ENCODE measurements at places on chromosomes 12 and 14.
A peak's percentile ranks its signal among the peaks of the same experiment; 100 is the strongest.

- no peak for DNase-seq
Measured at GRCh38 chr12:83573671-83574070, 887.0 kb downstream of the TMTC2 start.

DNA sequence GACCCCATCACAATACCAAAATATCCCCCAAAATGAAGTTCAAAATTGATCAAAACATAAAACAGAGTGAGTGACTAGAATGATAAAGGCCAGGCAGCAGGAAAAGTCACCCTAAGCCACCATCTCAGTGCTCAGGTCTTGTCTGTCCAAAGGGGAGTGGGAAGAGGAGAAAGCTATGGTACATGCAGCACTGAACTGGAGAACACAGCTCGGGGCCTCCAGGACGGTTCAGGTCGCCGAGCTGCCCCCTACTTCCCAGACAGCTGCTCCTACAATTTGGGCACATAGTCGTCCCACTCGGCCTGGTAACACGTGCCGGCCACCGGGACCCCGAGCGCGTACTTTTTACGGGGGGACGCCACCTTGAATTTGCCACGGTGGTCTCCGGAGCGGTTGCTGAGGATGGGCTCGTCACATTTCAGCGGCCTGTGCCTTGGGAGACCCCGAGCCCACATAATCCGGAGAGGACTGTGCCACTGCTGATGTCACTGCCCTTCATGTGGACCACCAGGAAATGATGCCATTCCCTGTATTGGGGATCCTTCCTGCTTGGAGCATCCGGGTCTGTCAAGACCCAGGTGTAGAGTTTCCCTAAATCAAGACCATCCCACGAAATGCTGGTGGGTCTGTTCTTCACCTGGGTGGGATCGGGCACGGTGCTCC lies 31.6 kb downstream of the AK7 start:
- no peak for DNase-seq

DNA sequence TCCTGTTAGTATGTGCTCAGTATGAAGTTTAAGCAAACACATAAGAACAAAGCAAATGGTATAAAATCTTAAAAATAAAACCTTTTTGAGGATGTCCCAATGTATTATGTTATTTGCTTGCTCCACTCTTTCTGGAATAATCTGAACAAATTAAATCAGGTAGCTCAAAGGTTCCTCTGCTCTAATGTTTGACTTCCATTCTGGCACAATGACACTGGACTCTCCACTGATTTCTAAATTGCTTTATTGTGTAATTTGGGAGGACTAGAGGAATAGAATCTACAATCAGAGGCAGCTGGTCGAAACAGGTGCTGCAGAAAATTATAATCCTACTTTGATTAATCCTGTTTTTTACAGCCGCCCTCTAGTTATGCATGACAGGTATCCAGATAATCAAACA lies 523.7 kb upstream of the FOXG1 start:
- DNase-seq, result no peak

GRCh38 chr12:98727196-98727595 lies 82.1 kb downstream of the APAF1 start:
- DNase-seq, result no peak

DNA sequence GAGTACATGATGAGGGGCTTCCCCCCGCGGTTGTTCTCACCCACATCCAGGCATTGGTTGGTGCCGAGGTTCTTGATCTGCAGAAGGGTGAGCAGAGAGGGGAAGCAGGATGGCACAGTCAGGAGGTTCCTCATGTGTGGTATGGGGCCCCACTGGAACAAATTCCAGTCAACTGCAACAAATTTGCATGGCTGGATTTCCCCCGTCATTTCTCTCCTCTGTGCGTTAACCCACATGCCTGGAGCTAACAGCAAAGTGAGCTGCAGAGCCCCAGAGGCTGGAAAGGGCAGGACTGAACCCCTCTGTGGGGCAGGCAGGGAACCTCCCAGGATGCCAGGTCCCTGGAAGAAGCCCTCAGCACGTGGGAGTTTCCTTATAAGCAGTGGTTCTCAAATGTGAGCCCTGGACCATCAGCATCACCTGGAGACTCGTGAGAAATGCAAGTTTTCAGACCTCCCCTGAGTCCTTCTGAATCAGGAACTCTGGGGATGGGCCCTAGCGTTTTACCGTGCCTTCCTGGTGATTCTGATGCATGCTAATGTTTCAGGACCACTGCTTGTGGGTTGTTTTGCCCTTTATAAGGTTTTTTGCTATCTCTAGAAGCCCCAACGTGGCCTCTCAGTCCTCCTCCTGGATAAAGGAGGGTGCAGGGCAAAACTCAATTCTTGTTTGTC lies 11.0 kb upstream of the CELA1 start:
- DNase-seq, result no peak

GRCh38 chr12:94982456-94982855 lies 21.0 kb downstream of the NDUFA12 start:
- DNase-seq, result no peak

- DNase-seq, result no peak
Measured at GRCh38 chr14:73739174-73739898, 25.2 kb upstream of the PNMA1 start.

- peak; percentile 71 for DNase-seq
Measured at GRCh38 chr14:44712024-44712815, 205.1 kb upstream of the FSCB start.

- DNase-seq, result no peak
Measured at GRCh38 chr12:16323010-16323409, 24.4 kb upstream of the MGST1 start.

DNA sequence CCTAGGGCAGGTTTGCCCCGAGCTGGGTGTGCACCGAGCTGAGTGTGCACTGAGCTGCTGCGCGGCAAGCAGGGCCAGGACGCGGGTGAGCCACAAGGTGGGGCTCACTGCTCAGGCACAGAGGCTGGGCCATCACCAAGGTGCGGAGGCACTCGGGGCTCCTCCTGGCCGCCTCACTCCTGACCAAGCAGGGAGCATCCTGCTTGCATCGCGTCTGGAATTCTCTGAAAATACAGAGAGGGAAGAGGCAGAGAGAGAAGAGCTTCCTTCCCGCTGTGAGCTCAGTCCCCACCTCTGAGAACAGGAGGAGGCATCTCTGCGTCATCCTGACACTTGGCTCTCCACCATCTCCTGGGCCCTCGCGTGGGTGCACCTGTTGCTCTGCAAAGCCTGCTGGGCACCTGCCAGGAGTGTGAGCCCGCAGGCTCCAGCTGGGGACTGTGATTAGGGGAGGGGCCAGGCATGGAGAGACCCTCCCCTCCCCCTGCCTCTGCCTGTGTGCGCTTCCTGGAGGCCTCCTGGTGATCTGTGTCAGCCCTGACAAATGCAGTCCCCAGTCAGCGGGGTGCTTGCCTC lies 116.3 kb downstream of the GLT1D1 start:
- DNase-seq, result peak; percentile 95

- DNase-seq, result no peak
Measured at GRCh38 chr14:97866195-97866594, 1069.0 kb downstream of the VRK1 start.

DNA sequence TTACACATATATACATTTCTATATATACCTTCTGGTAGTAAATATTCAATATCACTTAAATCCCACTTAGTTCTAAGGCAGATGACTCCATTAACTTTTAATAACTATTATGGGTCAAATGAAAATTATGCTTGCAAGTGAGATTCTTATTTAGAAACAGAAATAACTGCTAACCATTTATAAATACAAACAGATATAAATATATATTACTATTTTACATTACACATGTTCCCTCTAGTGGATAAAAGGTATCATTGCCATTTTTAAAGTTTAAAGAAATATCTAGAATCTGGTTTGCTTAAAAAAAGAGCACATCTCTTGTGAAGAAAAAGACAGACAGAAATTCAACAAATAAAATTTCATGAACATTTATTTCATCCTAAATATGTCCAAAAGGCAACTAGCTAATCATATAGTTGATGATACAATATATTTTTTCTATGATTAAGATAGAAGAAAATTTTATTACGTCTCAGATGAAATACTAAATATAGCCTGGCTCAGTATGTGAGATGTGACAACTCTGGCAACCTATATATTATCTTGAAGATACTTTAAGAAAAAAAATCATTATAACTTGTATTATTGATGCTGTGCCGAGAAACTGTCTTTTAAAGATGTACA lies 11.7 kb upstream of the RAD51AP1 start:
- no peak for DNase-seq

DNA sequence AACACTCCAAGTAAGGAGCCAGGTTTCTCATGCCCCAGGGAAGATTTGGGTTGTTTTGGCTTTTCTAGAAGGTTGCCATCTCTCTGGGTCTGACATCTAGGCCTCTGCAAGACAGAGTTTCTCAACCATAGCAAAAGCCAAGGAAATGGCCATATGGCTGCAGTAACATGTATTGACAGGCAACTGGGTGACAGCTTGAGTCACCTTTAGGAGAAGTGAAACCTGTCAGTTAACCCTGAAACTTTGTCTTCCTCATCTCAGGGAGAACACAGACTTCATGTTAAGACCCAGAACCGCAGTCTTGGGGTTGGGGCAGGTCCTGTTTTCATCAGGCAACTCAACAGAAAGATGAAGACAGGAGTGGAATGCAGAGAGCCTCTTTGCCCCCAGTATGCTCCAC lies 46.0 kb upstream of the PLBD1 start:
- DNase-seq, result no peak

DNA sequence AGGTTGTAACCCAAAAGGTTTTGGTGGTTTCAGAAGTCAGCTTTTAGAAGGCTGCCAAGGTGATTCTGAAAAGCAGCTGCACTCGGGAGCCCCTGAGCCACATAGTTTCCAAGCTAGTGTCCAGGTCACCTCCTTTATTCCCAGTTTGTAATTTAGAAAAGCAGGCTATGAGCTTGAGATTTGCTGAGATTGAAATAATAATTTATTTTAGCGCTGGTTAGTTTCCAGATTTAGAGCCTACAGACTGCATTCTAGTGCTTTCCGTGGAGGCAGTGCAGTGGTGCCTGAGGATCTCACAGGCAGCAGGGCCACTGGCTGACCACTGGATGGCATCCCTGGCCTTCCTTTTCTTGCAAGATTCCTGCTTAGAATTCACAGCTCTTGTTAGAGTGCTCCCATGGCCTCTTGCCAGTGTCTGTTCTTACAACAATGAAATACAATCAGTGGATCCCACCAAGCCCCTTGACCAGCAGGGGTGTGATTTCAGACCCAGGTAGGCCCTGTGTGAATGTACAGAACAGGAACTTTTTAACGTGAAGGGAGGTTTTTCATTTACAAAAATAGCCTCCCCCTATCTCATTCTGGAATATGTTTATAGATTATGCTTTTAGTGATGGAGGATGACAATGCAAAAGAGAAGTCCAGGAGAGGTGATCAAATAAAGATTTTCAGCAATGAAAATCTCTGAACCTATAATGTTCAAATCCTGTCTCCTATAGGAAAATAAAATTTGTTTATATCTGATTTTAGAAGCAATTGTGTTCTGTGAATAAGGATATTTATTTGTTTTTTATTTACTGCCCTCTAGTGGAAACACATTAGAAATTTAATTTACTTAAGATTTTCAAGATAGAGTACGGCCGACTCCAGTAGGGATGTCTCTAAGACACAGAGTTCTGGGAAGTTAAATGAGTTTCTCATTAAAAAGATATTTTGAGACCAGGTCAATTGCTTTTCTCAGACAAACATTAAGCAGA lies 362.1 kb upstream of the STXBP6 start:
- no peak for DNase-seq

DNA sequence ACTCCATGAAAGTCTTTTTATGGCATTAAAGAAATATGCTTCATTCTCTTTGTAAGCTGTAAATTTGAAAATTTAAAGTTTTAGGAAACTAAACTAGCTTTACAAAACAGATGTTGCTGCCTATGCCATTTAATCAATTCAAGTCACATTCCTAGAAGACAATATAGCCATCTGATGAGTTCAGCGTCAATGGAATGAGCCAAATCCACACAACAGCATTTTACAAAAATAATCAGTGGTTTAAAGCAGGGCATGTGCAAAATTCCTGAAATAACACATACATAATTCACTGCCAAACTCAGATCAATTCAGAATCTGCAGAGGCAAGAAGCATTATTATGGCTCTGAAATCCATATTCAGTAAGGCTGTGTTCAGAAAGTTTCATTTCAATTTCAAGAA lies 75.6 kb downstream of the MED13L start:
- no peak for DNase-seq

DNA sequence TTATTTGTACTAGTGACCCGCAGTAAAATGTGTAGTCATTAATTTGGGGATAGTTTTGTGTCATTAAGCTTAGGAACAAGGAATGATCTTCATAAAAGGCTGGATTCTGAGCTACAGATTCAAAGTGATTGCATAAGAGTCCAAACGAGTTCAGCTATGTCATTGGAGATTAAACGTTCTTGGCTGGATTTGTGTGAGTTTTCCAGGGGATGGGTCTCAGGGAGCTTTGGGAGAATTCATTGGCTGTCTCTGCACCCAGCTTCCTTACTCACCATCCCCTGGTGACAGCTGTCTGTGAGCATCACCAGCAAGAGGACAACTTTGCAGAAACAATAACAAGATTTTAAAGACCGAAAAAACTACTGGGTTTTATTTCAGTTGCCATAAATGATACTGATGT lies 130.4 kb downstream of the DAAM1 start:
- no peak for DNase-seq

DNA sequence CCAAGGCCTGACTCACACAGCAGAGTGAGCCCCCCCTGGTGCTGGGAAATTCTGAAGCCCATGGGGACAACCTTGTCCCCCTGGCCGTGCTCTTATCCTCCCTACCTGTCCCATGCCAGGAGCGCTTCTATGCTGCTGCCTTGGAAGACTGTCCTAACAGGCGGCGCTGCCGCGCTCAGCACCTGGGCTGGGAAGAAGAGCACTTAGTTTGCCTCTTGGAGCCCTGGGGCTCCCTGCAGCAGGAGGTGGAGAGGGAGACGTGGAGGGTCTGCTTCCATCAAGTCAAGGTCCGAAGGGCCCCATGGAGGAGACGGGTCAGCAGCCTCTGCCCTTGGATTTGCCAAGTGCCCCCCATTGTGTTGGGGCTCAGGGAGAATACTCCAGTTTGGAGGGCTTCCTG lies 300.5 kb downstream of the CACNA1C start:
- DNase-seq, result no peak

DNA sequence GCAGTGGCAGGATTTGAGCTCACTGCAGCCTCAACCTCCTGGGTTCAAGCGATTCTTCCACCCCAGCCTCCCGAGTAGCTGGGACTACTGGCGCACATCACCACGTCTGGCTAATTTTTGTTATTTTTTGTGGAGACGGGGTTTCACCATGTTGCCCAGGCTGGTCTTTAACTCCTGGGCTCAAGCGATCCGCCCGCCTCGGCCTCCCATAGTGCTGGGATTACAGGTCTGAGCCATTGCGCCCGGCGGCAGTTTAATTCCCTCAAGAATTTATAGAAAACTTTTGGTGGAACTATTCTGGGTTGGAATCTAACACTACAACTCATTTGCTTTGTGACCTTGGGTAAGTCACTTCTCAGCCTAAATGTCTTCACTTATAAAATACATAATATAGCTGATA lies 1.8 kb upstream of the SP1 start:
- DNase-seq, result no peak
